ENCODE measurements at places on chromosomes 11 and 22. TPM values are rescaled to one million over a fixed set of nuclear protein-coding genes. Genes with fewer than 3 reads are reported as not detected.

The TRIM5 gene
- total RNA-seq: 10.7 TPM

The ROM1 gene
- total RNA-seq: 4.8 TPM

The ZNF280B gene
- 1.5 TPM for total RNA-seq

The LRRN4CL gene
- 0.25 TPM for total RNA-seq

The KCNK4 gene
- total RNA-seq: 0.21 TPM

The OR5A1 gene
- total RNA-seq: not detected

The KIF18A gene
- total RNA-seq: 15.3 TPM

The NXPE4 gene
- not detected for total RNA-seq

The C22orf23 gene
- not detected for total RNA-seq

The PIWIL4 gene
- total RNA-seq: 0.20 TPM

The ACRV1 gene
- not detected for total RNA-seq

The ASPHD2 gene
- total RNA-seq: 1.3 TPM

The MYO18B gene
- 0.15 TPM for total RNA-seq

The GSTP1 gene
- total RNA-seq: 1,131 TPM

The TMEM135 gene
- total RNA-seq: 13.3 TPM

The ANO1 gene
- 1.4 TPM for total RNA-seq

The CCDC87 gene
- 0.84 TPM for total RNA-seq

The B4GAT1 gene
- 18.7 TPM for total RNA-seq

The LYVE1 gene
- total RNA-seq: 0.27 TPM

The CHRM1 gene
- not detected for total RNA-seq

The ESAM gene
- 12.0 TPM for total RNA-seq

The CASP1 gene
- total RNA-seq: not detected

The XKR3 gene
- total RNA-seq: not detected

The SLC22A25 gene
- total RNA-seq: not detected

The WNT11 gene
- total RNA-seq: 1.5 TPM

The MYOD1 gene
- total RNA-seq: not detected

The PDHX gene
- total RNA-seq: 27.2 TPM

The OR51E2 gene
- not detected for total RNA-seq

The EHD1 gene
- total RNA-seq: 121 TPM

The RAC2 gene
- not detected for total RNA-seq

The THY1 gene
- total RNA-seq: 14.4 TPM

The DRD2 gene
- not detected for total RNA-seq

The ZP1 gene
- 0.38 TPM for total RNA-seq

The FAM118B gene
- total RNA-seq: 16.9 TPM

The AIFM3 gene
- 4.5 TPM for total RNA-seq

The KDM4E gene
- not detected for total RNA-seq

The CDC42BPG gene
- 1.7 TPM for total RNA-seq

The RGL4 gene
- total RNA-seq: not detected

The TSSC4 gene
- total RNA-seq: 75.4 TPM

The NAALADL1 gene
- not detected for total RNA-seq

The TENM4 gene
- 0.14 TPM for total RNA-seq

The PVALB gene
- not detected for total RNA-seq

The DNAJC4 gene
- 23.2 TPM for total RNA-seq

The MRE11 gene
- total RNA-seq: 17.2 TPM

The IL10RA gene
- total RNA-seq: 0.06 TPM

The SEPTIN5 gene
- total RNA-seq: 10.1 TPM

The MMP11 gene
- total RNA-seq: 0.32 TPM

The RAG2 gene
- total RNA-seq: not detected

The CNIH2 gene
- total RNA-seq: 0.88 TPM

The PGM2L1 gene
- total RNA-seq: 15.3 TPM

The ELF5 gene
- total RNA-seq: not detected

The ZNF214 gene
- 1.5 TPM for total RNA-seq

The MMP13 gene
- total RNA-seq: 0.15 TPM

The RPS6KA4 gene
- total RNA-seq: 66.3 TPM

The SLC1A2 gene
- total RNA-seq: 0.32 TPM

The KDM4D gene
- total RNA-seq: 0.40 TPM

The SAAL1 gene
- 36.2 TPM for total RNA-seq

Measured in A549 treated with ZK216348 at 1 μM for 4 hours (cell line).